ENCODE measurements at places on chromosomes 4 and X. TPM values are rescaled to one million over a fixed set of nuclear protein-coding genes. Genes with fewer than 3 reads are reported as not detected.
A peak's percentile ranks its signal among the peaks of the same experiment; 100 is the strongest.

The SASH3 gene
- 0.57 TPM for total RNA-seq

The ZNF674 gene
- total RNA-seq = 4.4 TPM

The GYG2 gene
- 52.8 TPM for total RNA-seq

DNA sequence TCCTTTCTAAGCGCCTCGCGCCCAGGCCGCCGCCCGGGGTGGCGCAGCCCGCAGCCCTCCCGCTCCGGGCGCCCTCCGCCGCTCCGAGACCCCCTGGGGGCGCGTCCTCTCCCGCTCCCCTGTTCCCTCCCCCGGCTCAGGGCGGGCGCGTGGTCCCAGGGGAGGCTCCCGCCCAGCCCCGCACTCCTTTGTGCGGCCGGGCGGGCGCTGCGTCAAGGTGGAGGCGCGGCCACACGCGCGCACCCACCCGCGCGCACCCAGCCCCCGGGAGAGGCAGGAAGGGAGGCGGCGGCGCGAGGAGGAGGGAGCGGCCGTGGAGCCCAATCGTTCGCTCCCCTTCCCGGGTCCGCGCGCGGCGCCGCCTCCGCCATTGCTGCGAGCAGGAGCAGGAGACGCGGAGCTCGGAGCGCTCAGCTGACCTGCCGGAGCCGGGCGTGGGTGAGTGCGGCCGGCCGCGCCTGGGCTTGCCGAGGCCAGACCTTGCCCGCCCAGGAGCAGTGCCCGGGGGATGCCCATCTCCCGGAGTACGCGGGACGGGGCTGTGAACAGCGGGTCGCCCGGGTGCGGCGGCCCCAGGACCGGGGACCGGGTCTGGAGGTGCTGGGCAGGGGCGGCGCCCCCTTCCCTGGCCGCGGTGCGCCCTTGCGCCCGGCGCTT, at the start of gene NSG1:
NSG1 (plus strand) TSS at position 367 of the 657 bp plus-strand sequence. CDS start 528 bp downstream, outside the sequence.
- peak; percentile 47 for DNase-seq

The TMEM31 gene
- total RNA-seq = 0.27 TPM

- DNase-seq = no peak
Observed at GRCh38 chr4:163113921-163114713, 52.6 kb downstream of the NAF1 start.

All from WTC11 (cell line).